Naive thymus-derived CD8-positive, alpha-beta T cell (primary cell): ENCODE measurements at places on chromosomes 16 and 17.

GRCh38 chr16:51401673-51402072 is 250.6 kb upstream of the SALL1 start:
- H3K27me3 ChIP-seq = no peaks in the 10 kb centered on the region
- no peak for DNase-seq
- no peaks in the 10 kb centered on the region for H3K4me1 ChIP-seq
- H3K4me3 ChIP-seq = no peak overlapping the region
- no peak overlapping the region for H3K27ac ChIP-seq

DNA sequence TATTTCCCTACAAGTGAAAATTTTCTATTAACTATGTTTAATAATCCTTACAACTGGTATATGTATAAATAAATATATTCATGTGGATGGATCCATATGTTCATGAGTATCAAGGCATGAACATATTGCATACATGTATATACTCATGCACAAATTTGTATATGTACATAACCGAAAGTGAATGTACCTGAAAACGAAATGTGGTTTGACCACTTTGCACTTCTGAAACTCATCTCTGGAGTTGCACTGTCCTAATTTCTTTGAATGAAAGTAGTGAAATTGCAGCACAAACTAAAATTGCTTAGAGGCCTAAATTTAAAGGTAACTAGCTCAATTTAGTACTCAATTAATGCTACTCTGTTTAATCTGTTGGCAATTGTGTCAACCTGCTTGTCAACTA is 27.4 kb upstream of the GNAO1 start:
- no peaks in the 10 kb centered on the region for H3K36me3 ChIP-seq
- H3K4me1 ChIP-seq = no peaks in the 10 kb centered on the region
- H3K27ac ChIP-seq = no peak overlapping the region
- no peak overlapping the region for H3K4me3 ChIP-seq
- no peak for DNase-seq

GRCh38 chr17:65530523-65531255 is 30.8 kb downstream of the AXIN2 start:
- DNase-seq = no peak
- no peaks in the 10 kb centered on the region for H3K27me3 ChIP-seq
- H3K27ac ChIP-seq = peak overlapping the region; percentile 34
- peaks cover 32% of the 10 kb centered on the region for H3K36me3 ChIP-seq
- H3K4me1 ChIP-seq = peaks cover 6% of the 10 kb centered on the region
- no peak overlapping the region for H3K4me3 ChIP-seq

DNA sequence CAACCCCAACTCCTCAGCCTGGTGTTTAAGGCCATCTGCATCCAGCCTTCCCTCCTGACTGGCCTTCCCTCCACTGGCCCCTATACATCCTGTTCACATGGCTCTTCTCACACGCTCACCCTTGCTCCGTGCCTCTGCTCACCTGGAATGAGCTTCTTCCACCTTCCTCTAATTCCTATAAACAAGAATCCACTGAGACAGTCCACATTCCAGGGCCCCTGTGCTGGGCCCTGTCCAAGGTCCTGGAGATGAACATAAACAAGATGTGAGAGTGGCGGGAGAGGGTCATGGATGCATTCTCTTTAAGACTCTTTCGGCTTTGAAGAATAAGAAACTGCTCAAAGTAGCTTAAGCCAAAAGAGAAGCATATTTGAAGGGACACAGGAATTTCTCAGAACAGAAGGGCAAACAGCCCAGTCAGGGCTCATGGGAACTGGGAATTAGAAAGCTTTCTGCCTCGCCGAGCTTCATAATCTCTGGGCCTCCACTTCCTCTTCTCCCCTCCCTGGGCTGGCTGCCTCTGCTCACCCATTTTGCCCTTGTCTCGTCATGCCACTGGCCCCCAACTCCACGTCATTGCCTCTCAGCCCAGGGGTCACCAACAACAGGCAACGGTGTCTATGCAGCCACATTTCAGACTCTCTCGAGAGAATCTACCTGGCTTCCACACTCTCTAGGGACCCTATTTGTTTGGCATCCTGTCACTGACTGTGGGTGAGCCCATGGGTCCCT is 13.5 kb downstream of the SPPL2C start:
- peaks cover 62% of the 10 kb centered on the region for H3K27me3 ChIP-seq
- no peak for DNase-seq
- H3K27ac ChIP-seq = no peak overlapping the region
- H3K36me3 ChIP-seq = no peaks in the 10 kb centered on the region
- H3K4me3 ChIP-seq = no peak overlapping the region

DNA sequence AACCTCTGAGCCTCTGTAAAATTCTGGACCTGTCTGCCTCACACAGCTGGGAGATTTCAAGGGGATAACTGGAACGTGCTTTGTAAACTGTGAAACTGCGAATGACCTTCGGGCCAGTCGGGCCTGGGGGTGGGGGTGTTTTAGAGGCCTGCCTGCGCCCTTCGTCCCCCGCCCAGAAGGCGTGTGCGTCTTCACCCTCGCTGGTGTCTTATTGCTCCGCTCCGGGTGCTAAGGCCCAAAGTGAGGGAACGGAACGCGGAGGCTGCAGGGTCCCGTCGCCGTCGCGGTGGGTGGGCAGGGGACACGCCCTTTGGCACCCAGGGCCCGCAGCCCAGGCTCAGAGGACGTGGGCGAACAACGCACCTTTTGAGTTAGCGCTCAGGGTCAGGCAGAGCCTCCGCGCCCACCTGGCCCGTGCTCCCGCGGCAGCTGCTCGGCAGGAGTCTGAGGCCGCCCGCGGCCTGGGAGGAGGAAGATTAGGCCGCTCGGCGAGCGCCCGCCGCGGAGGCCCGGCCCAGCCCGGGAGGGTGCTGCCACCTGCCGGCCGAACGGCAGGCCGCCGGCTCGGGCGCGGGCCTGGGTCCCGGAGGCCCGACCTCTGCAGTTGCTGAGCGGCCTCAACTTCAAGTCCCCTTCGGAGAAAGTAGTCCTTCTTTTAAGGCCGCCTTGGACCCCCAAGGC is 29.7 kb downstream of the DCAKD start:
- DNase-seq = peak; percentile 69
- H3K36me3 ChIP-seq = no peaks in the 10 kb centered on the region
- H3K4me1 ChIP-seq = peaks cover 22% of the 10 kb centered on the region
- H3K27ac ChIP-seq = no peak overlapping the region
- peaks cover 26% of the 10 kb centered on the region for H3K27me3 ChIP-seq

DNA sequence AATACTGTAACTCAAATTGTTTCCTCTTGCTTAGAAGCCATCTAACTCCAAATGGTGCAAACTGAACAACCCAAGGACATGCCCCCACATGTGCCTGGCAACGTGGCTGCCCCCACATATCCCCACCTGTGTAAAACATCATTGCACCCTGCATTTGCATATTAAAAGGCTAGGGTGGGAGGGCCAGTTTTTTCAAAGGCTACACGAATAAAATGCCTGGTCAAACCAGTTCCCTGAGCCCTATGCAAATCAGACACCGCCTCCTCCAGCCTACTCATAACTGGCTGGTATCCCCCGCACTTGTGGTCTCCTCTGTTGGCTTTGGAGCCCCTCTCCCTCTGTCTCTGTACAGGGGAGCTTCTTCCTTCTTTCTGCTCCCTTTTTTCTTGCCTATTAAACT is 26.7 kb downstream of the C16orf54 start:
- H3K4me3 ChIP-seq = no peak overlapping the region
- no peaks in the 10 kb centered on the region for H3K36me3 ChIP-seq
- peaks cover 16% of the 10 kb centered on the region for H3K4me1 ChIP-seq
- H3K27me3 ChIP-seq = no peaks in the 10 kb centered on the region
- H3K27ac ChIP-seq = no peak overlapping the region

DNA sequence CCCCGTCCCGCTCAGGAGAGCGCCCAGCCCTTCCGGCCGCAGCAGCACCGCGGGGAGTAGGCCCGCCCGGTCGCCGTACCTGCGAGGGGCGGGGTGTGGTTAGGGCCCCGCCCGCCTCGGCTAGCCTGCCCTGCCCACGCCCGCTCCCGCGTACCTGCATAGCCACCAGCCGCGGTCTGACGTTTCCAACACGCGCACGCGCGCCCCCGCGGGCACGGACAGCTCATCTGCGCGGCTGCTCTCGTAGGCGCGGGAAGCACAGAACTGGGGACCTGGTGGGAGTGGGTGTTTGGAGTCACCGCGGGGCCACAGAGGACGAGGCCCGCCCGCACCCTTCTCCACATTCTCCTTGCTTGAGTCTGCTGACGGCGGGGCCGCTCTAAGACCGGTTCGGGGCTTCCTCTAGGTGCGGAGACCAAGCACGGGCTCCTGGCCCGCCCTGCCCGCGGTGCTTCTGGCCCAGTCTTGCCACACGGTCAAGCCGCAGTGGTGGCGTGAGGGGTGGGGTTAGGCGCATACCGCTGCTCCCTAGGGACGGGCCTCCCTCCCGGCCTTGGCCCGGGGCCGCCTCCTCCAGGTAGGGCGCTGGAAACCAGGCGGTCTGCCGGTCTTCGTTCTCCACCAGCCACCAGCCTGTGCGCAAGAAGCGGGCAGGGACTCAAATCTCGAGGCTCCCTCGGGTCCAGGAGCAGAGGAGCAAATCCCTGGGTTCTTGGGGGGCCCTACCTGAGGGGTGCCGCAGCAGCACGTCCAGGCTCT is 1.8 kb downstream of the NOXO1 start:
- H3K27ac ChIP-seq = no peak overlapping the region
- H3K4me3 ChIP-seq = no peak overlapping the region
- DNase-seq = no peak
- peaks cover 10% of the 10 kb centered on the region for H3K4me1 ChIP-seq
- H3K36me3 ChIP-seq = peaks cover 18% of the 10 kb centered on the region
- H3K27me3 ChIP-seq = peaks cover 4% of the 10 kb centered on the region

GRCh38 chr17:9937241-9937761 is 32.2 kb upstream of the RCVRN start:
- no peak overlapping the region for H3K4me3 ChIP-seq
- no peaks in the 10 kb centered on the region for H3K27me3 ChIP-seq
- no peaks in the 10 kb centered on the region for H3K36me3 ChIP-seq
- H3K4me1 ChIP-seq = no peaks in the 10 kb centered on the region
- DNase-seq = no peak

DNA sequence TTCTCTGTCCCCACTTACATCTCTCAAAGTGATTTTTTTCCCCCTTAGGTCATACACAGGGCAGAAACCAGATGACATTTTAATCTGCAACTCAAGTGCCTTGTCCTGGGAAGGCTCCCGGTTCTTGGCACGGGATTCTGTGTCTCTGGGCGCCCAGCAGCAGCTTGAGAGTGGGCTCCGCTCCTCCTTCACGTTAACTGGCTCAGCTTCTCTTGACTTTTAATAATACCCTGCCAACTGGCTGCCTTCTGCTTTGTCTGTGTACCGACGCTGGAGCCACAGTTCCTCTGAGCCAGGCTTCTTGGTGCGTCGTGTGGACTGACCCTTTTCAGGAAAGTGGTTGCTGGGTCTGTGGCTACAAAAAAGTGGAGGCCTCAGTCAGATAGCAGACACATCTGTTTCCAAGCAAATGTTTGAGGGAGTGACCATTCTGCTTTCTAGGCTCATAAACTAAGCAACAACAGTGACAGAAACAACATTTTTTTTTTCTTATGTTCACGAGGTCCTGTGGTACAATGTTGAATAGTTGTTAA is 64.9 kb downstream of the IRF8 start:
- no peak overlapping the region for H3K27ac ChIP-seq
- H3K4me3 ChIP-seq = no peak overlapping the region
- H3K4me1 ChIP-seq = no peaks in the 10 kb centered on the region

- H3K27ac ChIP-seq = peak overlapping the region; percentile 84
- peak; percentile 55 for DNase-seq
- H3K4me3 ChIP-seq = peak overlapping the region; percentile 56
These were observed 14.3 kb downstream of the PIEZO1 start for GRCh38 chr16:88770461-88771293.

GRCh38 chr16:56589141-56590039 is at the start of gene MT3:
MT3 (plus strand) TSS chr16:56589528; CDS start chr16:56589591, 63 bp downstream.
- H3K27me3 ChIP-seq = peaks cover 2% of the 10 kb centered on the region
- peaks cover 8% of the 10 kb centered on the region for H3K4me1 ChIP-seq
- peak; percentile 39 for DNase-seq
- peak within 1 kb of the TSS; percentile 82 for H3K27ac ChIP-seq
- no peaks in the 10 kb centered on the region for H3K36me3 ChIP-seq

GRCh38 chr16:89550421-89551007 is 10.0 kb upstream of the RPL13 start:
- DNase-seq = no peak
- H3K4me3 ChIP-seq = no peak overlapping the region
- peaks cover 9% of the 10 kb centered on the region for H3K4me1 ChIP-seq
- H3K36me3 ChIP-seq = peaks cover 55% of the 10 kb centered on the region
- peak overlapping the region; percentile 15 for H3K27ac ChIP-seq
- no peaks in the 10 kb centered on the region for H3K27me3 ChIP-seq

DNA sequence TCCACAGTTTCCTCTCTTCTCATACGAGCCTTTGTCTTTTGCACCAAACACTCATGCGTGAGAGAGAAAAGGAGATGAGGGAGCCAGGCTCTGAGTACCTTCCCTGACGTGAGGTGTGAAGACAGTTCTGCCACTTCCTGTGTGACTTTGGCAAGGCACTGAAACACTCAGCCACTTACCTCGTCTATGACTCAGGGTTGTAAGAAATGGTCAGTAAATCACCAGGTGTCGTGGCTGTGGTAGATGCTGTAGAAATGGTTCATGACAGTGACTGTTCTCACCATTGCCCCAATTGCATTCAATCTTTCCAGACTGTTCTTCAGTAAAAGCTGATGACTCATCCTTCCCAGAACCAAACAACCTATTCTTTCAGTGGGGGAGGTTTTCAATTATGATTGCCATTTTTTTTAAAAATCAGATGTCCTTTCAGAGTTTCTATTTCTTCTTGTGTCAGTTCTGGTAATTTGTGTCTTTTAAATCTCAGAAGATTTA is 49.2 kb upstream of the CBFA2T3 start:
- no peak overlapping the region for H3K27ac ChIP-seq
- peaks cover 14% of the 10 kb centered on the region for H3K36me3 ChIP-seq
- DNase-seq = no peak
- no peak overlapping the region for H3K4me3 ChIP-seq

- no peak overlapping the region for H3K4me3 ChIP-seq
- no peak overlapping the region for H3K27ac ChIP-seq
- H3K27me3 ChIP-seq = peaks cover 43% of the 10 kb centered on the region
- no peaks in the 10 kb centered on the region for H3K36me3 ChIP-seq
- peaks cover 4% of the 10 kb centered on the region for H3K4me1 ChIP-seq
- no peak for DNase-seq
These were observed 256.3 kb upstream of the SDK2 start for GRCh38 chr17:73900516-73900915.

DNA sequence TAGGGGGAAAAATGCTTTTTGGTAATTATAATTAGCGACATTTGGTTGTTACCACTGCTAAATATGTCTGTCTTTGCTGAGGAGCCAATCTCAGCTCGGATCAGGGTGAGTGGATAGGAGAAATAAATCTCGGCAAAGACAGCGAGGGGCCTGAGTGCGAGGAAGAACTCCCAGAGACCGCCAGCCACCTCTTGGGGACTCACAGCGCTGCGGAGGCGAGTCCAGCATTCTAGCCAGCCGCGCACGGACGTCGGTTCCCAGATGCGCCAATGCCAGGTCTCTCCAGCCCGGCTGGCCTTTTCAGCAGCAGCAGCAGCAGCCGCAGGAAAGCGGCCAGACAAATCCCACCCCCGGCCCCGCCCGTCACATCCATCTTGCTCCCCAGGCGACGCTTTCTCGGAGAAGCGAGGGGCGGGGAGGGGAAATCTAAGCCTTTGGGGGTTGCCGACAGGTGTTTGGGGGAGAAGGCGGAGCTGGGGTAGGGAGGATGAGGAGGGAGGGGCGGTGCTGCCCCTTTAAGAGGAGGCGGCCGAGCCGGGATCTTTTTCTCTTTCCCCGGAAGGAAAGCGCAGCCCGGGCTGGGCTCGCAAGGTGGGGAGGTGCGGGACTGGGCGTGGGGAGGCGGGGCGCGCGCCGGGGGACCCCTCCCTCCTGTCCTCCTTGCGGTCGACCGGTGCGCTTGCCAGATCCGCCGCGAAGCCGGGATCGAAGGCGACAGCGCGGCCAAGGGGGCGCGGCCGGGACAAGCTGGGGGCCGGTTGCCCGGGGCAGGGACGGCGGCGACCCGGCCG is at the start of gene ITGA3:
ITGA3 (plus strand) TSS at position 685 of the 791 bp plus-strand sequence. CDS start 330 bp downstream, outside the sequence.
- H3K4me3 ChIP-seq = peak within 1 kb of the TSS; percentile 88
- peak within 1 kb of the TSS; percentile 81 for H3K27ac ChIP-seq
- peak; percentile 40 for DNase-seq
- no peaks in the 10 kb centered on the region for H3K36me3 ChIP-seq
- H3K27me3 ChIP-seq = no peaks in the 10 kb centered on the region
